Spleen (tissue), 13 donors: ENCODE measurements at places on chromosomes 11 and 22.

DNA sequence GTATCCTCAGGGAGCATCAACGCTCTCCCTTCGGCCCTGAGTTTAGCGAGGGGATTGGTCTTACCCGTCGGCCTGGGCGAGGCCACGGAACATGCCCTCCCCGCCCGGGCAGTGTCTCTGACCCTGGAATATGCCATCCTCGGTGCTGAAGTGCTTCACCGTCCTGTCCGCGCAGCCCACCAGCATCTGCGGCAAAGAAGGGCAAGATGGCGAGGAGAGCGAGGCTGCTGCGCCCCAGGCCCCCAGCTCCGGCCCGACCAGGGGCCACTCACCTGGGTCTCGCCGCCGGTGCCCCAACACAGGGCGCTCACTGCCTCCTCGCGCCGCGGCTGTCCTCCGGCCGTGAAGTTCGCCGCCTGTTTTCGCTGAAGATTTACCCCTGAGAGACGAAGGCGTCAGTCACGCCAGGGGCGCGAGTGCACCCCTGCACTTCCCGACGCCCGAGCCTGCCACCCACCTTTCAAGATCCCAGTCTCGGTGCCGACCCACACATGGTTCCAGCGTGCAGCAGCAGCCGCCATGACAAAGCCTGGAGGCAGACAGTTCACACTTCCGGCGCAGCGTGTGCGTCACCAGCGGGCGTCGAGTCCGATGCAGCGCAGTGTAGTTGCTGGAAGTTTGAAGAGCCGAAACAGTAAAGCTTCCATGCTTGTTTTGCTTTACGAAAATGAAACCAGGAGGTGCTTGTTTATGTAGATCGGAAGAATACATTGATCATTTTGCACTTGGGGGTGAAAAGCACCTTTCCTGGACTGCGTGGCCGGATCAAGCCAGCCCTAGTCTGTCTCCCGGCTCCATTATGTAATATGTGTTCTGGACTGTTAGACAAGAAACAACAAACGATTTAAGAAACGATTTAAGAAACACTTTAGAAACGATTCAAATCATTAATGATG, at the start of gene WDR74:
Gene WDR74, minus strand, starts transcription at position 541 of the 896 bp plus-strand sequence. Its CDS starts 20 bp downstream, at position 521.
- DNase-seq: peak; percentile 100

DNA sequence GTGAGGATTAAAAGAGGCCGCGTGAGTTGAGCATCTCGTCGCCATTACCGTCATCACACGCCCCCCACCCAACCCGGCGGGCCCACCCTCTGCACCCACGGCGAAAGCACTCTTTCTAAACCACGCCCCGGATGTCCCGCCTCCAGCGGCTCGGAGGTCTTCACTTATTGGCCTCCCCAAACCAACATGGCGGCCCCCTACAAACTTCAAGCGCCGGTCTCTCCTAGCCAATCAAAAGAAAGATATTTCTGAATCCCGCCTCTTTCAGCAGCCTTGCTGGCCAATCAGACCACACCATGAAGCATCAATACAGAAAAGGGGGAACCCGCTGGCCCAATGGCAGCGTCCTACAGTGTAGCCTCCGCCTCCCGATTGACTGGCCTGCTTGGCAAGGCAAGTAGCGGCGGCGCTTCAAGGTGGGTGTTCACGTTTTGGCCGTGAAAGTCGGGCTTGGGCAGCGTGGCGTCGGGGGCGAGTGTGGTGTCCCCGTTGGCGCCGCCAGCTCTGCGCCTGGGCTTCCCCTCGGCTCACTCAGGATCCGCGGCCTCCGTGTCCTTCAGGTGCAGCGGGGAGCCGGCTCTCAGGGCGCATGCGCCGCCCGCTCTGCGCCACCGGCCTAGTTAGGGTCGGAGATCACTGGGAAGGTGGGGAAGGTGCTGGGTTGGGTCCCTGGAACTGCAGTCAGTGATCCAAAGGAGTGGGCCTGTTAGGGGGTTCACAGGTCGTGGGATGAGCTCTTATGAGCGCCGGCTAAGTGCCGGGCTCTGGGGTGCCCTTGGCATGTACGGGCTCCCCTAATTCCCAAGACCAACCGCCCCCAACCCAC, at the start of gene NDUFS8:
Gene NDUFS8, plus strand, starts transcription at position 364 of the 826 bp plus-strand sequence. CDS start 1,471 bp downstream, outside the sequence.
- peak; percentile 98 for DNase-seq

GRCh38 chr22:45631841-45632238, 39.8 kb upstream of the ATXN10 start:
- peak; percentile 30 for DNase-seq

DNA sequence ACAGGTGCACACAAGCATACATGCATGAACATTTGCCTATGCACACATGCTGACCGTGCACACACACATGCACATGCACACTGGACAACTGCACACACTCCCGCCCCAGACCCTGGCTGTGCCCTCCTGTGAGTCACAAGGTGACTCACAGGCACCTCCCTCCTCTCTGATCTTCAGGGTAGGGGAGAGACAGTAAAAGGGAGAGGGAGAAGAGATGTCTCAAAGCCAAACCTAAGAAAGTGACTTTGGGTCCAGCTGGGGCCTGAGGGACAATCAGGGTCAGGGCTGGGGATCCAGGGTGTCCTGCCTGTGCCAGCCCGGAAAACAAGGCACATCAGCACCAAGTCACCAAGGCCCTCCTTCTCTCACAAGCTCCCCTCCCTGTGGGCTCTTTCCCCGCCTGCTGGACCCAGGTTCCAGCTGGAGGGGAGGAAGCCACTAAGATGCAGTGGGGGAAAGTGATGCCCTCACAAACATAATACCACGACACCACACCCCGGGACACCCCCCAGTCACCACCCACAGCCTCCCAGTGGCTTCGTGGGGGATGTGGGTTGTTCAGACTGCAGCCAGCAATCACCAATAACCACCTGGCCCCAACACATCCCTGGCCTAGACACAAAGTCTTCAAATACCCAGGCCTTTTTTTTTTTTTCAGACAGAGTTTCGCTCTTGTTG, 39.3 kb downstream of the PDGFB start:
- DNase-seq: peak; percentile 67

DNA sequence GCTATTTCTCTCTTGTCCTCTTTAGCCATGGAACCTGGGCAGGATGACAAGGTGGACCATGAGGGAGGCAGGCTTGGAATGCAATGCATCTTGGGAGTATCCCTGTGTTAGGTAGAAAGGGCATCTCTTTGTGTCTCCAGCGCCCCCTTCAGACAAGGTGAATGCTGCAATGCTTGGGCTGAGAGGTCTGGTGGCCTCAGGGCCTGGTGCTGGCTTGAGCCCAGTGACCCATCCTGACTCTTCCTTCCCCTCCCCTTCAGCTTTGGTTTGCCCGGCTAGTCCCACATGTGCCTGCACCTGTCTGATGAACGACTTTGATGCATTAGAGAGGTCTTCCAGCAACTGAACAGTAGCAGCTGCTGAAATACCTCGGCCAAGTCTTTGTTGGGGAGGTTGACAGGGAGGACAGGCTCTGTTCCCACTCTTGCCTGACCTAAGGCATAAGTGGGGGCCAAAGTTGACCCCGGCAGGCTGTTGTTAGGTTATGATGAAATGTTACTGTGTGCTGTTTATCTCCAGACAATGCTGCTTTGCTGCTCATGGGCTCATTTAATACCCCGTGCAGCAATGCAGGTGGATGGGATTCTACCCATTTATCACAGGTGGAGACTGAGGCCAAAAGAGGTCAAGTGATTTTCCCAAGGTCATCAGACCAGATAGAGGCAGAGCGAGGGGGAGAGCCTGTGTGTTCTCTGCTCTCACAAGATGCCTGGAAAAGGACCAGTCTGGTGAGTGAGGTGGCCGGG, 22.5 kb downstream of the MYO18B start:
- DNase-seq: peak; percentile 59

DNA sequence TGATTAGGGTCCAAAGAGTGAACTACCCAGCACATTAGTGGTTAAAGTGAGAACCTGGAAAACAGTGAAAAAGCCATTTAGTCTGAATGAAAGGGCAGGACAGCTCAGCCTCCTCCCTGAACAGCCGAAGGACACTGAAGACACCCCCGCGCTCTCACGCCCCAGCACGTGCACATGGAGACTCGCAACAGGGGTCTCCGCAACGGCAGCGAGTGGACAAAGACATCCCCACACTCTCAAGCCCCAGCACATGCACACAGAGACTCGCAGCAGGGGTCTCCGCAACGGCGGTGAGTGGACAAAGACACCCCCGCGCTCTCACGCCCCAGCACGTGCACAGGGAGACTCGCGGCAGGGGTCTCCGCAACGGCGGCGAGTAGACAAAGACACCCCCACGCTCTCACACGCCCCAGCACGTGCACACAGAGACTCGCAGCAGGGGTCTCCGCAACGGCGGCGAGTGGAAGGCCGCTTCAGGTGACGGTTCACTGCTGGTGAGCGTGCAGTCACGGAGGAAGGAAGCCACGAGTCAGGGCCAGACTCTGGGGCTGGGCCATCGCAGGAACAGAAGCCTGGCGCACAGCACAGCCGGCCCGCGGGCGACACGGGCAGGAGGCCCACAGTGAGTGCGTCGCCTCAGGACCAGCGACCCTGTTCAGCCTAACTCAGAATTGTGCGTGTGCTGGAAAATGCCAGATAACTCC, 43.6 kb downstream of the BRD1 start:
- no peak for DNase-seq

DNA sequence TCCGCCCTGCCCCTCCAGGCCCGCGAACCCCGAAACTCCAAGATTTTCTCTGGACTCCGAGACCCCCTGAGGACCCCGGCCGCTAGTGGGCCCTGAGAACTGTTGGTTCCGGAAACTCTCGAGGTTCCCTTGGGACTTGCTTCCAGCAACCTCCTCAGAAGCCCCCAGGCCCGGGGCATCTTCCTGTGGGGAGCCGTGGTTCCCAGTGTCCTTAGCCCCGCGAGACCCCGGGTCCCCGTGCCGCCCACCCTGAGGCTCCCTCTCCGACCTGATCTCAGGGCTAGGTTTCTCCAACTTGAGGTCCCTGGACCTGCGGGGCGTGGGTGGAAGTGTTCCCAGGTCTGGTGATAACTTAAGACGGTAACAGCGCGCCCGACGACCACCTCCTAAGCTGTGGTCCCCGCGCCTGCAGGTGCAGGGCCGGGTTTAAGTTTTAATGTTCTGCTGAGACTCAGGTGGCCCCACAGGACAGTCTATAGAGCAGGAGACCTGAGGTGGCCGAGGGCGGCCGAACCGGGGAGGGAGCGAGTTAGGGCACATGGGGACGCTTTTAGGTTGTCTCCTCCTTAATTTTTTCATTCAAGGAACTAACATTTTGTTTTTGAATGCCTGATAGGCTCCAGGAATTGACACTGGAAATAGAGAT, 720 bp downstream of the FAM118A start:
- peak; percentile 89 for DNase-seq
